ENCODE measurements at places on chromosomes 12 and 14.

GRCh38 chr14:58662018-58662417 is 24.3 kb downstream of the DACT1 start:
- DNase-seq = no peak

- DNase-seq = no peak
Measured at GRCh38 chr12:10397296-10397695, 7.5 kb upstream of the KLRK1 start.

DNA sequence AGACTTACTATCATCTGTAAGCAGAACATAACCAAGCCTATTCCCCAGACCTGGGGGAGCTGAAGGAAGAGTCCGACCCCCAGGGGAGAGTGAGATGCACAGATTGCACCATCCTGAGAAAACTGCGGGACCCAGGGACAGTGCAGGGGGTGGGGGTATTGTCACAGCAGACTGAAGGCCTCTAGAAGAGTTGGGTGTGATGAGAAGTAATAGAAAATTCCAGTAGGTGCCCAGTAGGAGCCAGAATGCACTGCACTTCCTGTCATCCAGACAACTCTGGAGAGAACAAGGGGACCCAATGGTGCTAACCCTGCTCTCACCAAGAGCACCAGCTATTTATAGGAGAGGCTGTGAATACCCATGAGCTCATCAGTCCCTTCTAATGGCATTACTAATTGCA is 190.1 kb downstream of the BCL11B start:
- no peak for DNase-seq

DNA sequence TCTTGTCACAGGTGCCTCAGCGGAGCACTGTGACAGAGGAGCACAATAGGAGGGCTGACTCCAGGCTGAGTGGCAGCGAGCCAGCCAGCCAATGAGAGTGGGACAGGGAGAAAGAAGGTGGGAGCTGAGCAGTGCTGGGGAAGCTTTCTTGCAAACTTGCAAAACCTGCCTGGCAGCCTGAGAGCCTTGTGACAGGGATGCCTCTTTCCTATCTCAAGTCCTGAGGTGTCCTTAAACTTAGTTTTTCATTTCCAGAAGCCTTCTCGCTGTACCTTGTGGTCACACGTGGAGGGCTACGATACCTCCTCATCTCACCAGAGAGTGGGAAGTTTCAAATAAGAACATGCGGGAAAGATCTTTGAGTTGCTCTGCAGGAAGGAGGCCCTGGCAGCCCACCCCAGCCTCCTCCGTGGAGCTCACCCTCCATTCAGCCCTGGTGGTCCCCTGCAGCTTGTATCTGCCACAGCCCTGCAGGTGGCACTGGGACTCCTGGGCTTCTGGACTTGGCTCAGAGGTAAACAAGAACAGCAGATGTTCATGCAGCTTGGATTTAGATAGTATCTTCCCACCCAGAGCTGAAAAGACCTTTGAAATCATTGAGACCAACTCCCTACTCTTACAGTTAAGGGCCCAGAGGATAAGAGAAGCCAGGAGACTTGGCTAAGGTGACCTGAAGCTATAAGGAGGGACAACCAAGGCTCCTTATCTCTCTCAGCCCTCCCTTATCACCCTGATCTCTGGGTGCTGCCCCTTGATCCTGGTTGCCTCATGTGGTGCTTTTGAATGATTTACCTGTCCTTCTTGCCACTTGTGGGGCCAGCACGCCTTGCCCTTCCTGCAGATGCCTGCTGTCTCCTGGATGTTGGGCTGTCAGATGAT is 153.5 kb upstream of the MAX start:
- peak; percentile 77 for DNase-seq

DNA sequence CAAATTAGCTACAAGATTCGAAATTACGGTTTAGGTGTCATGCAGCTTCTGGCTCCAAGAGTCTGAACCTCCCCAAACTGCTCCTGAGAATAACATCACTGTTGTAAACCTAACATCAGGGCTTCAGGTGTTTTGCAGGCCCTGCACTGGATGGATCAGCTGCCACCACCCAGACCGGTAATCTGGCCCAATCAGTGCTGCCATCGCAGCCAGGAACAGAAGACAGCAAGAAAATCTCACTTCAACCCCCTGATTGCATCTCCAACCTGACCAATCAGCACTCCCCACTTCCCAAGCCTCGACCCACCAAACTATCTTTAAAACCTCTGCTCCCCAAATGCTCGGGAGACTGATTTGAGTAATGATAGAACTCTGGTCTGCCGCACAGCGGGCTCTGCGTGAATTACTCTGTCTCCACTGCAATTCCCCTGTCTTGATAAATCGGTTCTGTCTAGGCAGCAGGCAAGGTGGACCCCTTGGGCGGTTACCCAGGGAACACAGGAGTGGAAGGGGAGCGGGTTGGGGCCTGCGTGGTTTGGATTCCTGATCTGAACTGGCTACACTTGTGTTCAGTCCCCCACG is 268.5 kb upstream of the SFSWAP start:
- DNase-seq = no peak

GRCh38 chr12:7137908-7138307 is 7.7 kb downstream of the CLSTN3 start:
- DNase-seq = no peak

GRCh38 chr14:67031920-67032774 is 157.1 kb upstream of the GARIN2 start:
- no peak for DNase-seq

GRCh38 chr14:100835548-100836310 is 9.8 kb downstream of the MEG3 start:
- DNase-seq = no peak

DNA sequence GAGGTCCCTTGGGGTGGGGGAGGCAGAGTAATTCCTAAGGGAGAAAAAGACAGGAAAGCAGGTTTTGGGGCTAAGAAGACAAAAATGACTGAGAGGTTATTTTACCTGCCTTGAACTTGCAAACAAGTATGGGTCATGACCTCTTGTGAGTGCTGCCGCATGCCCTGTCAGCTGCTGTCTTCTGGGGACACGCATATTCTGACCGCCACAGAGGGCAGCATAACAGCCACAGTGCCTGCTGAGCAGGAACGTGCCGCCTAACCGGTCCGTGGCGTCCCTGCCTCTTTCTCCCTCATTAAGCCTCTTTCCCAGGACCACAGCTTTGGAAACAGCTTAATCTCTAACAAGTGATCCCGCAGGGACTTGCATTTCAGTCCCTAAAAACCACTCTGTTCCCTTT is 51.3 kb upstream of the KCNA1 start:
- peak; percentile 71 for DNase-seq

DNA sequence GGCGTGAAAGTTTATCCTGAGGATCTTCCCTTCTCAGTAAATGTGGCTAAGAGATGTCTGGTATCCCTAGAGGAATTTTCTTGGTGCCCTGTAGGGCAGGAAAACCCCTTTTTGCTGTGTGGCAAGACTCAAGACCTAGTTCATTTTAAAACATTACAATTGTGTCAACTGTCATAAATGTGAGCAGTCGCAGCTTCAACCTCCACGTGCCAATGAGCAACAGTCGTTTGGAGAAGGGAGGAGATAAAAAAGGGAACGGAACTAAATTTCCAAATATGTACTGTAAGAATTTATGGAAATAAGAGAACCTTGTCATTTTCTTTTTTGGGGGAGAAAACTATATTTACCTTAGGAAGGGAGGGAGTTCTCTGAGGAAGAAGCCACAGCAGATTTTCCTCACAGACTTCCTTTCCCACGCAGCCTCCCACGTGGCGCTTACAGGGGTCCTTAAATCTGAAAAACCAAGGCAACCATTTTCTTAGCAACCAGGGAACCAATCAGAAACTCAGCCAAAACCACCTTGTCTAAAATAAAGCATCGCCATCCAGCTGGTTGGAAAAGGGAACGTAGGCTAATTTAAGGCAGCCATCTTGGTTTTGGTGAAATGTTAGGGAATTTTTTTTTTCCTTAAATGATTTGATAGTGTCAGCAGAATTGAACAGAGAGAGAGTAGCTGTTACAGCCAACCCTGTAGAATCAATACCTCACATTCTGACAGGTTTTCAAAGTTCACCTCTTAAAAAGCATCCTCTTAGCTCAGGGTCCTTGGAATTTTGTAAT is 99.1 kb downstream of the FIGNL2 start:
- DNase-seq = no peak

DNA sequence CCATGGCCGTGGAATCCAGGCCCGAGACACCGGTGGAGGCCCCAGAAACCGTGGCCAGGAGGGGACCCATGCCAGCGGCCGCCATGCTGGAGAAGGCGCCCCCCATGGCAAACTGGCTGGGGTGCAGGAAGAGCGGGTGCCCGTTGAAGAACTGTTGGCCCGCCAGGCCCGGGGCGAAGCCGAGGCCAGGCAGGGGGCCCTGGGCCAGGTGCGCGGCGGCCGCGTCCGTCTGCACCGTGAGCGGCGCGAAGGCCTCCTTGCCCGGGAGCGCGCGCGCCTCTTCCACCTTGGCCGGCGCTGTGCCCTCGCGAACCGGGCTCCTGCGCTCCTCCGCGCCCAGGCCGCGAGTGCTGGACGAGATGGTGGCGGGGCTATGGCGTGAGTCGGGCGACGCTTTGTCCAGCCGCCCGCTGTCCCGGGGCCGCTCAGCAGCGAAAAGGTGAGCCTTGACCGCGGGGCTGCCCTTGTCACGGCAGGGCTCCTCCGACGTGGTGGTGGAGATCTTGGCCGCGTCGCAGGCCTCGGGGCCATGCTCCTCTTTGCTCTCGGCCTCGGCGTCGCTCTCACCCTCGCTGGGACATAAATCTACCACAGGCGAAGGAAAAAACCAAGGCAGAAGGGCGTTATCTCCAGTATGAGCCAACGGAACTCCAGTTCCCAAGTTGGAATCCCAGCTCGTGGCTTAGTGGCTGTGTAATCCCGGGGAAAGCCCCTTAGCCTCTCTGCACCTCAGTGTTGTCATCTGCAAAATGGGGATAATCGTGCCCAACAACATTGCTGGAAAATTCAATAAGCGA is 9.5 kb downstream of the TBX3 start:
- DNase-seq = no peak

GRCh38 chr12:57106021-57106708 is 5.0 kb downstream of the STAT6 start:
- DNase-seq = no peak

DNA sequence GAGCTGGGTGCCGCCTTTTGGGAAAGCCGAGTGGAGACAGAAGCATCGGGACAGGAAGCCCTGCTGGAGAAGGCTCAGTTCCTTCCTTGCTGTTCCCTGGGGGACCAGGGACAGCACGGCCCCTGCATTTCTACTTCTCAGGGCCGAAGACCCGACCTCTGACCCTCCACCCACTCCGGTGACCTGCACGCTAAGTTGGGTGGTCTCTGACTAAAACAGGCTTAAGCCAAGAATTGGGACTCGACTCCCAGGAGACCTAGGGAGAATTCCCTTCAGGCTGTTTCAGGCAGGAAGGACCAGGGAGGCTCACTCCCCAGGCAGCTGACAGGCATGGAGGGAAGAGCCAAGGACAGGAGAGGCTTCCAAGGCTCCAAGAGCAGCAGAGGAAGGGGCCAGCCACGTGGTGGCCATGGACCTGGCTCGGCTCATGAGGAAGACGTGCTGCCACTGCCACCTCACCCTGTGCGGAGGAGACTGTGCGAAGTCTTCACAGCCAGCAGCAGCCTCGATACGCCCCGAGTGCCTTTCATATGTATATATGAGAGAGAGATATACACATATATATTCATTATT is 43.9 kb downstream of the DCAF4 start:
- DNase-seq = no peak

DNA sequence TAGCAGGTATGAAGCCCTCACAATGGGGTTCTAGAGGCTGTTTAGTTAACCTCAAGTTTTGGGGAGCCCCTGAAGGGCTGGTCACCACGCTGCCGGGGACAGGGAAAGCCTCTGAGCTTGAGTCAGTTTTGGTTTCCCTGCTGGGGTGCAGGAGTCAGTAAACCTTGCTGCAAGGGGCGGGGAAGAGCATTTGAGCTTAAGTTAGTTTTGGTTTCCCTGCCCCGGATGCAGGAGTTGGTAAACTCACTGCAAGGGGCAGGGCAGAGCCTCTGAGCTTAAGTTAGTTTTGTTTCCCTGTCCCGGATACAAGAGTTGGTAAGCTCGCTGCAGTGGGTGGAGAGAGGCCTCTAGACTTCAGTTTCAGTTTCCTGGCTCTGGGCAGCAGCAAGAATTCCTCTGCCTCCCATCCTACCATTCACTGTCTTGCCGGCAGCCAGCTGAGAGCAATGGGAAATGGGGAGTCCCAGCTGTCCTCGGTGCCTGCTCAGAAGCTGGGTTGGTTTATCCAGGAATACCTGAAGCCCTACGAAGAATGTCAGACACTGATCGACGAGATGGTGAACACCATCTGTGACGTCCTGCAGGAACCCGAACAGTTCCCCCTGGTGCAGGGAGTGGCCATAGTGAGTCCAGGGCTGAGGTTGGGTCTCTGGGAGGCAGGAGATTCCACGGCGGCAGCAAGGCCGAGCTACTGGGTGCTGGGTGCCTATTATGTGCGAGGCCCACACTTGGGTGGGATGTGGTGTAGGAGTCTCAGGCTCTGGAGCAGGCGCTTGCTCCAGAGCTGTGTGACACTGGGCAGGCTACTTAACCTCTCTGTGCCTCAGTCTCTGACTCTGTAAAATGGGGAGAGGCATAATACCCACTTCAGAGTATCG is at the start of gene OAS2:
Gene OAS2, plus strand, starts transcription at position 357 of the 878 bp plus-strand sequence. Its CDS starts 90 bp downstream, at position 447.
- no peak for DNase-seq

GRCh38 chr12:30508205-30508967 is 187.3 kb downstream of the IPO8 start:
- DNase-seq = no peak

DNA sequence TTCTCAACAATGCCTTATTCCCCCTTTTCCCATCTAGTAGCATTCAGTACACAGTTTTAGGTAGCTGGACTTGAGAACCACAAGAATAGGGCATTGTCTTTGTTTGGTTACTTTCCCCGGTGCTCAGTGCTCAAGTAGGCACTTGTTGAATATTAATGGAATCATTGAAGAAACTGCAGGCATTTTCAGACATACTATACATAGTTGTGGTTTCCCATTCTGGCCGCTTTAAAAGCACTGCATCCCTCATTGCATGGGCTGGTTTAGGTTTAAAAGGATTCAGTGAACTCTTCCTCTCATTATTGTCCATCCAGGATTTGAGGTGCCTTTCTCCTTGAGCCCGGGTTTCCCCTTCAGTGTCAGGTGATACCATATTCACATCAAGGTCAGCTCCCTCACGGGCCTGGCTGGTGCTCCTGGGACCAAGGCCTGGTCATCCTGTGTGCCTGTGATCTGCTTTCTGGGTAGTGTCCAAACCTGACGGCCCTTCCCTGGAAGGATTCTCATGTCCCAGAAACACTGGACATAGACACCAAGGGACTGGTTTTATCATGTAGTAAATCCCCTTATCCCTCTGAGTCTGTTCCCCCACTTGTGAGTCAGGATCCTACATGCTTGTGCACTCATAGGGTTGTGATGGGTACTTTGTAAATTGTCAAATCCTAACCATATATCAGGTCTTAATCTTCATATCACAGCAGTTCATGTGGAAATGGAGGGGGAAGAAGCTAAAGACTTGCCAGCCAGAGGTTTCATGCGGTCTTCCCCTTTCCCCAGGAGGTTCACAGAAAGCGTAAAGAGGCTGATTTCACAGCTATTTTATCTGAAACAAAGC is 7.4 kb downstream of the TCP11L2 start:
- no peak for DNase-seq

GRCh38 chr12:26488351-26488750 is 293.0 kb downstream of the SSPN start:
- peak; percentile 19 for DNase-seq

DNA sequence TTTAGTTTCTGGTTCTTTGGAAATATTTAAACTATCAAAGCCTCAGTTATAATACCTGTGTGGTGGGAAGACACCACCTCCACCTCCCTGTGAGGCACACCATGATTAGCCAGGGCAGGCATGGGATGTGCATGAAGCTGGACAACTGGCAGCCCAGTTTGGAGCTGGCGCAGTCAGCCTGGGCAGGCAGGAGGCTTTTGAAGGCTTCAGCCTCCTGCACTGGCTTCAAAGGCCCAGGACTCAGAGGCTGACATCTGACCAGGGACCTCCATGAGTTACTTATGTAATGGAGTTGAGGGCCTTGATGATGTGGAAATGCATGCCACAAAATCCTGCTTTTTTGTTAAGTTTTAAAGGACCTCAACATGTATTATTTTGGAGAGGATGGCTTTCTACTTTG is 30.3 kb downstream of the C14orf132 start:
- no peak for DNase-seq

Measured in kidney (tissue), 22 donors.